AG04450 (cell line): ENCODE measurements at places on chromosomes 1 and 21.

DNA sequence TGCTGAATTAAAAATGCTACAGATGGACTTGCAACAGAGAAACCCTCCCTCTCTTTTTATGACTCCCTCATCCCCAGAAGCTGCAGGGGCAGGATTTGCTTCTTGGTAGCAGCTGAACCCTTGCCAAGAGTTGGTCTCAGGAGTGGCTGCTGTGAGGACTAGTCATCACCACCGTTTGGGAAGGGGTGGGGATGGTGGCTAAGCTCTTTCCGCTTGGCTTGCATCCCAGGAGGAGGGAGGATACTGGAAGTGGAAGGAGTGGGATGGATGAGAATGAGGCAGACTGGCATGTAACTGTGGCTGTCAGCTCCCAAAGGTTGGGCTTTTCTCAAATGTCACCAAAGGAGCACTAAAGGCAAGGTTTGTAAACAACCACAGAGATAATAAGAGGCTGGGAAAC lies 50.8 kb upstream of the COL24A1 start:
- peak; percentile 46 for DNase-seq

DNA sequence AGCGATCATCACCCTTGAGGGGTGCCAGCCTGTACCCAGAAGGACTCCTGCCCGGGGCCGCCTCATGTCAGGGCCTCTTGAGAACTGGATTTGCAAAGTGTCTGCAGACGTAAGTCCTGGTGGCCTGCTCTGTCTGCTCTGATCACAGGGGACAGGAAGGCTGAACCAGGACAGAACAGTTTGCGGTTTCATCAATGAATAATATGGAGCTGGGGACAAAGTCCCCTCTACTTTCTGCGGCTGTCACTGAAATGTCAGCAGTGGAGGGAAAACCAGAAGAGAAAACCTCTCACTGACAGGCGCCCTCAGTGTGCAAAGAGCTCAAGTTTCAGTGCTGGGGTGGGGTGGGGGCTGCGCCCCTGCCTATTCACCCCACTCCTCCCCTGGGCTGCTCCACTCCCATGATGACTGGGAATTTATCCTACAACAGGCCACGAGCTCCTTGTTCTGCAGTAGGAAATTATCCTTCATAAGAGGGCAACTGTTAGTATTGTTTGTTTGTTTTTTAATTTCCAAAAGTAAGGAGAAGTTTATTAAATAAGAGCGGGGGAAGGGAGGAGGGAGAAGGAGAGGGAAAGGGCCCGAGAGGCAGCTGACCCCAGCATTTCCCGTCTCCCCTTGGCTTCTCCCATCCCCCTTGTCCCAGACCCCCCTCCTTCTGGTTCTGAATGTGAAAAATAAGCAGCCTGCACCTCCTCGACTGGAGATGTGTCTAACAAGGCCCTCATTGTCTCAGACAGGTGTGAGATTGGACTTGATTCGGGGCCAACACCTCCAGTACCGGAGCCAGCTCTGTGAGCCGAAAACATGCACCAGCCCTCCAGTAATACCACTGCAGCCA lies 149.2 kb downstream of the CLIC6 start:
- DNase-seq = no peak

- DNase-seq = no peak
These were observed 936 bp upstream of the NCAM2 start for GRCh38 chr21:20997311-20997635.

- no peak for DNase-seq
These were observed 204.3 kb upstream of the GRIK3 start for GRCh38 chr1:37238364-37239224.

GRCh38 chr1:228900099-228900885 lies 165.0 kb downstream of the RHOU start:
- DNase-seq = no peak

DNA sequence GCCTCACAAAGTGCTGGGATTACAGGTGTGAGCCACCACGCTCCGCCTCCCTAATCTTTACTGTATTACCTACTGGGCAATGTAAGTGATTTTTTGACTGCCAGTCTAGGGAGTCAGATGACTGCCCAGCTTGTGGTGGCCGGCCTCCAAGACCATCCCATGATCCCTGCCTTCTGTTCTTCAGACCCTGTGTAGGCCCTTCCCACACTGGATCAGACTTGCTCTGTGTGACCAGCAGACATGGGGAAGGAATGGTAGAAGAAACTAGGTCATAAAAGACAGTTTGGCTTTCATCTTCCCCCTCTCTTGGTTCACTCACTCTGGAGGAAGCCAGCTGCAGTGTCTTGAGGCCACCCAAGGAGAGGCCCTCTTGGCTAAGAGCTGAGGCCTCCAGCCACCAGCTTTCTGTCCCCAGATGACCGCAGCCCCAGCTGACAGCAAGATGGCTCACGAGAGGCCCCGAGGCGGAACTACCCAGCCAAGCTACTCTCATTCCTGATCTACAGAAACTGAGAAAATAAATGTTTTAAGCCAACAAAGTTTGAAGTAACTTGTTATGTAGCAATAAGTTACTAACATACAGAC lies 14.5 kb upstream of the CBR3 start:
- no peak for DNase-seq

- no peak for DNase-seq
These were observed 2.4 kb upstream of the LIPI start for GRCh38 chr21:14213164-14213563.

- no peak for DNase-seq
These were observed 35.8 kb upstream of the AKT3 start for GRCh38 chr1:243885806-243886205.

GRCh38 chr1:81478219-81478618 lies 322.5 kb upstream of the ADGRL2 start:
- DNase-seq = no peak

DNA sequence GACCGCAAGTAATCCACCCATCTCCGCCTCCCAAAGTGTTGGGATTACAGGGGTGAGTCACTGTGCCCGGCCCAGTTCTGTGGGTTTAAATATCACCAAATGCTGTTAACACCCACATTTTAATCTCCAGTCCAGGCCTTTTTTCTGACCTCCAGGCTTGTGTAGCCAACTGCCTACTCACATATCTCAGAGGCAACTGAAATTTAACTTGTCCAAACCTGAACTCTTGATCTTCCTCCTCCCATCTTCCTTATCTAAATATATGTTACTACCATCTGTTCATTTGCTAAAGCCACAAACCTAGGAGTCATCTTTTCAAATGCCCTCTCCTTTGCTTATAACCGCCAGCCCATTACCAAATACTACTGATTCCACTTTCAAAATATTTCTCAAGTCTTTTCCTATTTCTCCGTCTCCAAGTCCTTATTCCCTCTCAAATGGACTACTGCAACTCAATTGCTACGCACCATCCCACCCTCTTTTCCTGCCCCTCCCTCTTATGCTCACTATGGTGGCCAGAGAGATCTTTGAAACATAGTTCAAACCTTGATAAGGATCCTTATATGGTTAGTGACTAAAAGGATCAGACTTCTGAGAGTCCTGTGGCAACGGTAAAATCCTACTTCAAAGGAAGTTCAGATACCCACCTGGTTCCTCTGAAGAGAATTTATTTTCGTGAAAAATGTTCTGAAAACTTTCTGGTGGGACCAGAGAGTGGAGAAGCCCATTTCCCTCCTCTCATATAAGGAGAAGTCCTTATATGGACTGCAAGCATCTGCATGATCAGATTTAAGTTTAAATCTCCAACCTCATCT lies 78.5 kb upstream of the CDC42BPA start:
- no peak for DNase-seq

GRCh38 chr1:101238031-101238628 lies 1.3 kb downstream of the S1PR1 start:
- no peak for DNase-seq

DNA sequence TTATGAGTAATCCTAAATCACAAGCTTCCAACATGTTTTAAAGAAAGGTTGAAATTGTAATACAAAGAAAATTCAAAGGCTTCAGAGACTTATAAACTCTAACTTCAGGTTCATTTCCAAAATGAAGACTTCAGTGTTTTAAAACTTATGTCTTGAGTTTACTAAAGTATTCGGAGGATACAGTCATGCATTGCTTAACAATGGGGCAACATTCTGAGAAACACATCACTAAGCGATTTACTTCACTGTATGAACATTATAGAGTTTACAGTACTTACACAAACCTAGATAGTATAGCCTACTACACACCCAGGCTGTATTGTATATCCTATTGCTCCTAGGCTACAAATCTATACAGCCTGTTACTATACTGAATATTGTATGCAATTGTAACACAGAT lies 38.3 kb downstream of the CEP170 start:
- DNase-seq = no peak

GRCh38 chr21:16624479-16625118 lies 888.2 kb upstream of the CXADR start:
- DNase-seq = no peak

DNA sequence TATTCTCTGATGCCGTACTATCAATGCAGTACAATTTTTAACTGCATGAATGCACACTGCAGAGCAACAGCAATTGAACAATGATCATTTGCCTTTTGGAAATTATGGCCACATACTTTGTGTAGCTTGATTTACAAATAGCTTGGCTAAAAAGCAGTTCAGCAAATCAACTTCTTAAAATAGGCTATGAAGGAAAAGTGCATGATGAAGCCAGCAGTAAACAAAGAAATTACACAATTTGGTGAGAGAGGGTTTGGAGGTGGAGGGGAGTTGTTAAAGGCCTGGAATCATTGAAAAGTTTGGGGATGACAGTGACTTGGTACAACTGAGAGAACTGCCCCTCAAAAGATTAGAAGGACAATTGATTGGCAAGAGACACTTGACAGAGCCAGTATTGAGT lies 6.5 kb downstream of the PIGM start:
- no peak for DNase-seq

GRCh38 chr1:8423269-8423691 lies 105.4 kb downstream of the SLC45A1 start:
- DNase-seq = no peak

DNA sequence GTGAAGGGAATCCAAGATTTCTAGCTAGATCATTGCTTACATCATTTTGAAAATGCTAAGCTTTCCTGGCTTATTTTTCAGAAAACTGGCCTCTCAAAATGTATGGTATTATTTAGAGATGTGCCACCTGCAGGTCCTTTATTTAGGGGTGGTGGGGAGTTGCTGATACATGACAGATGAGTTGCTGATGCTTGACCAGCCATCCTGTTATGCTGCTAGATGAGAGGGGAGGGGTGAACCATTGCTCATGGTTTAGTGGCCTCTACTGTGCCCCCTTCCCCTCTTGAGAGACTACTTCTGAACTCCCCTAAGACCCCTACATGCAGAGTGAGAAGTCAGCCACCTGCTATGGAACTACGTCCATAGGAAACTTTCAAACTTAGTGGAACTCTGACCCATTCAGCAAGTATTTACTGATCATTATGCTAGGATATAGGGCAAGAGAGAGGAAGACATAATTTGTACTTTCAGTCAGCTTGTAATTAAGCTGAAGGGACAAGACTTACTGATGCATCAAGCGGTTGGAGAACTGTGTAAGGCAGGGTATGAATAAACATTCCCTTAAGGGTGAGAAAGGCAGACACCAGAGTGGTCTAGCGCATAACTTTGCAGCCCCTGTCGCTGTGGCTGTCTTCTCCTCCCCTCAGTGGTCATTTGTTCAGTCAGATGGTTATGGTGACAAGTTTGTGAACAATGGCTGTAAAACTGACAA lies 34.6 kb downstream of the SLAMF6 start:
- DNase-seq = no peak

GRCh38 chr1:244667797-244668196 lies 14.9 kb downstream of the DESI2 start:
- DNase-seq = no peak

GRCh38 chr1:118744420-118744819 lies 243.7 kb downstream of the TBX15 start:
- no peak for DNase-seq

- DNase-seq = no peak
These were observed 5.7 kb upstream of the IFFO2 start for GRCh38 chr1:18962121-18962721.

DNA sequence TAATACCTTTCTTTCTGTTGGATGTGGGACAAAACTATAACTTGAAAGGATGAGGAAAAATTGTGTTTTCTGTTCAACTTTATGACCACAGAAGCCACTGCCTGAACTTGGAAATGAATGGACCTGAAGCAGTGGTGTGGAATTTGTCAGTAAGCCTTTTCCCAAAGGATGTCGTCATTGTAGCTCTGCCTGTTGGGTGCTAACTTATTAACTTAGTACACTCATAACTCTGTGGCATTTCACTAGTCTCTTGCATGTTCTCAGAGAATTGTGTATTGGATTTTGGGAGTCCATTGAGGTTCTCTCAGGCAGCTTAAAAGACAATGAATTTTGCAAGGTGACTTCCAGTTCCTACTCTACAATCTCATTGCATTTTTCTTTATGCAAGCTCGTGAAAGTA lies 49.6 kb downstream of the KCNK2 start:
- no peak for DNase-seq

GRCh38 chr1:1065265-1065939 lies 8.7 kb downstream of the RNF223 start:
- no peak for DNase-seq

GRCh38 chr21:16838331-16838730 lies 674.5 kb upstream of the CXADR start:
- no peak for DNase-seq

DNA sequence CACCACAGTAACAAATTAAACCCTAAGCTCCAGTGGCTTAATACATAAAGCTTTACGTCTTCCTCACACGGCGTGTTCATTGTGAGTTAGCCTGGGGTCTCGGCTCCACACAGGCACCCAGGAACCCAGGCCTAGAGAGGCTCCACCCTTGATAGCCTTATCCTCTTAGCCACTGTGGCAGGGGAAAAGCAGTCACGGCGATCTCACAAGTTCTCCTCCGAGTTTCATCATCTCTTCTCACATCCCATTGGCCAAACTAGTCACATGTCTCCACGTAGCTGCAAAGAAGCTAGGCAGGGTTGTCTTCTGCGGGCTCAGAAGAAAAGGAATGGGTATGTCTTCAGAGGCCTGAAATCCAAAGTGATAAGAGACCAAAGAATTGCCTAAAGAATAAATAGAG lies 122.3 kb upstream of the GRIK3 start:
- DNase-seq = no peak

- DNase-seq = no peak
These were observed 941 bp upstream of the TBCE start for GRCh38 chr1:235366286-235366685.

DNA sequence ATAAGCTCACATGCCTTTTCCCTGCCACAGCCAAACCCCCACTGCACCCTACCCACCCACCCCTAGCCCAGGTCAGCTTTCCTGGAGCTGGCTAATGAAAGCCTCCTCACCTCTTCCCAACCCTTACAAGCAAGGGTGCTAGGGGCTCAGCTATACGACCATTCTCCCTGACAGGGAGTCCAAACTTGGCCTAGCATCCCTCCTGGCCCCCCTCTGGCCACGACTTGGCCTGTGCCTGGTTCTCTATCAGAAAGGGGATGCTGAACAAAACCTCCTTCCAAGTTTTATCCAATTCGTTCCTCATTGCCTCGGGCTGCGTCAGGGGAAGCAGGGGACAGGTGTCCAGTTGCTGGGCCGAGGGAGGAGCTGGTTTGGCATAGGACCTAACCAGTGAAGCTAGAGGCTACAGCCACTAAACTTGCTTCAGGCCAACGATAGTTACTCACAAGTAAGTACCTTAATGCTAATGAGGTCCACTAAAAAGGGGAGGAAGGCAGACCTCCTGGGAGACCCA lies 8.6 kb downstream of the TMEM81 start:
- no peak for DNase-seq

GRCh38 chr1:153422450-153423068 lies 6.2 kb downstream of the S100A7A start:
- DNase-seq = peak; percentile 7

- DNase-seq = no peak
These were observed 31.0 kb upstream of the CLDN14 start for GRCh38 chr21:36510911-36511310.

GRCh38 chr21:44814498-44815023 lies 3.3 kb downstream of the SUMO3 start:
- no peak for DNase-seq
